ENCODE measurements at places on chromosomes 3 and 15.

GRCh38 chr15:50968353-50968752 is 59.9 kb downstream of the AP4E1 start:
- no peak for DNase-seq

GRCh38 chr3:193737191-193737751 is 144.3 kb downstream of the OPA1 start:
- DNase-seq: no peak

GRCh38 chr15:69026355-69026754 is 11.9 kb downstream of the NOX5 start:
- no peak for DNase-seq

GRCh38 chr3:21979706-21980105 is 228.7 kb upstream of the ZNF385D start:
- no peak for DNase-seq

DNA sequence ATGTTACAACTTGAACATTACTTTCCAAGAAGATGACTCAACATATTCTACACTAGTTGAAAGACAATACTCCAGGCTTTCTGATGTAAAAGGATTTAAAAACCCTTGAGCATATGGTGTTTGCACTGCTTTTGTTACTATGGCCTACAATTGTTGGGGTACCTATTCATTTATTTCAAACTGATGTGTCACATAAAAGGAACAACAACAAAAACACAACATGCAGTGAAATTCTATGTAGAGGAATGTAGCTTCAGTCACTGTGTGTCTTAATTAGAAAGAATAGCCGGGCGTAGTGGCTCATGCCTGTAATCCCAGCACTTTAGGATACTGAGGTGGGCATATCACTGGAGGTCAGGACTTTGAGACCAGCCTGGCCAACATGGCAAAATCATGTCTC is 1.6 kb downstream of the SPATA16 start:
- DNase-seq: no peak

DNA sequence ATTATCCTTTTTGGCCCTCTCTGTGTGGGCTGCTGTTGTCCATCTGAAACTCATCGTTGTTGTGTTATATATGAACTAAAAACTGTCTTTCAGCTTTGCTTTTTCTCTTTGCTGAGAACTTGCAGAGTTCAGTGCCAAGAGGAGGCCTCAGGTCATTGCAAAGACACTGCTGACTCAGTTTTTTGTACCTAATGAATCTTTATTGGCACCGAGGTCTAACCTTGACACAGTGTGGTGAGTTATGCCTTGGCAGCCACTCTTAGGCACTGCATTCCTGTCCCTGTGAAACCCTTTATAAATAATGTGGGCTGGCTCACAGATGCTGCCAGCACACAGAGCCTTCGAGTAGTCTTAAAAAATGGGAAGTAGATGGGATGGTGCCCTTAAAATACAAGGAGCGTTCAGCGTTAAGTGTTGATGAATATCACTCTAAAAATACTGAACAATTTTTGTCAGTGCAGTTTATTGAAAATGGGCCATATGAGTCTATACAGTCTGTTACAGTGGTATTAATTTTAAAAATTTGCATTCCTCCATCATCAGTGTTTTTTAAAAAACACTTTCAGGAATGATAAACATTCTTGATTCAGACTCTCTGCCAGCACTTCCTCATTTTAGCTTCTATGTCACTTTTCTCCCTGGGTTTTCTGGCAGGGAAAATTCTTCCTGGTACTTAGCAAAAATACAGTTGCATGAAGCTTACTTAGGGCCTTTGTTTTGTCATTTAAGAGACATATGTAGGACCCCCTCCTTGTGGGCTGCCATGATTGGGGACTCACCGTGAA is 234.1 kb downstream of the CACNA2D3 start:
- no peak for DNase-seq

DNA sequence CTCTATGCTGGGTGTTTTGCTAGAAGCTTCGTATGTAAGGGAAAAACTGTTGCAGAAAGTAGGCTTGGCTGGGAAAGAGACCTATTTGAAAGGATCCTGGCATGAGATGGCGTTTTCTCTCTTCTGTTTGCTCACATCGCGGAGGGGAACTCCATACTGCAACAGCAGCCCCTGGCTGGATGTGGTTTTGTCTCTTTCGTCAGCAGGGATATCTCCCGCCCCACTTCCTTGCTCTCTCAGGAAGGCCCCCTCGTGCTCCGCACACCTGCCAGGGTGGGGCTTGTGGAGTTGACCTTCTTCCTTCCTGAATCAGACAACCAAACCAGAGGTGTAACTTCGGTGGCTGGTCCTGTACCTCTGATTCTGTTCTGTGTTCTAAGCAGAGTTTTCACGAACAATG is 26.4 kb upstream of the MYZAP start:
- DNase-seq: no peak

- DNase-seq: no peak
Observed at GRCh38 chr3:17122758-17123157, 238.0 kb downstream of the PLCL2 start.

DNA sequence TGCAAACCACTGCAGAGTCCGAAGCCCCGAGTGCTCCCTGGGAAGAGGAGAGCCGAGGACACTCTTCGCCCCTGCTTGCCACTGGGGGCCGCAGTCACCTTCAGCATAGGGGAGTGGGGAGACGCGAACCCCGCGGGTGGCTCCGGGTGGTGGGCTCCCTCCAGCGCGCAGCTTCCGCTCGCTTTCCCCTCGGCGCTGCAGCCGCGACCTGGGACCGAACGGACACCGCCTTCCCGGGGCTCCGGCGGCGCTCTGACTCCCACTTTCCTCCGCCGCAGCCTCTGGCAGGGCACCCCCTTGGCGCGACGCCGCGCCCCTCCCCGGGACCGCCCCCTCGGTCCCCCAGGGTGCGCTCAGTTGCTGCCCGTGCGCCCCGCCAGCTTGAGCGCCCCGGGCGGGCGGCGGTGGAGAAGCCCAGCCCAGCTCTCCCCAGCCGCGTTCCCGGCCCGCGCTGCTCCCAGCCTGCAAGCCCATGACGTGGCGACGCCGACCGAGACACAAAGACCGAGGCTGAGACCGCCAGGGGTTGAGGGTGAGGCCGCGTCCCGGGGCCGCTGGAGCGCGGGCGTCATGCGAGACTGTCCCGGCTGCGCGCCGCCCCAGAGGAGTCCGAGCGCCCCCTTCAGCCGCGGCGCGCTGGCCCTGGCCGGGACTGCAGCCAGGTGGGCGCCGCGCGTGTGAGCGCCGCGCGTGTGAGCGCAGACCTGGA is at the start of gene MINAR1:
MINAR1 (plus strand) TSS at position 701 of the 709 bp plus-strand sequence. CDS start 23,812 bp downstream, outside the sequence.
- DNase-seq: no peak

DNA sequence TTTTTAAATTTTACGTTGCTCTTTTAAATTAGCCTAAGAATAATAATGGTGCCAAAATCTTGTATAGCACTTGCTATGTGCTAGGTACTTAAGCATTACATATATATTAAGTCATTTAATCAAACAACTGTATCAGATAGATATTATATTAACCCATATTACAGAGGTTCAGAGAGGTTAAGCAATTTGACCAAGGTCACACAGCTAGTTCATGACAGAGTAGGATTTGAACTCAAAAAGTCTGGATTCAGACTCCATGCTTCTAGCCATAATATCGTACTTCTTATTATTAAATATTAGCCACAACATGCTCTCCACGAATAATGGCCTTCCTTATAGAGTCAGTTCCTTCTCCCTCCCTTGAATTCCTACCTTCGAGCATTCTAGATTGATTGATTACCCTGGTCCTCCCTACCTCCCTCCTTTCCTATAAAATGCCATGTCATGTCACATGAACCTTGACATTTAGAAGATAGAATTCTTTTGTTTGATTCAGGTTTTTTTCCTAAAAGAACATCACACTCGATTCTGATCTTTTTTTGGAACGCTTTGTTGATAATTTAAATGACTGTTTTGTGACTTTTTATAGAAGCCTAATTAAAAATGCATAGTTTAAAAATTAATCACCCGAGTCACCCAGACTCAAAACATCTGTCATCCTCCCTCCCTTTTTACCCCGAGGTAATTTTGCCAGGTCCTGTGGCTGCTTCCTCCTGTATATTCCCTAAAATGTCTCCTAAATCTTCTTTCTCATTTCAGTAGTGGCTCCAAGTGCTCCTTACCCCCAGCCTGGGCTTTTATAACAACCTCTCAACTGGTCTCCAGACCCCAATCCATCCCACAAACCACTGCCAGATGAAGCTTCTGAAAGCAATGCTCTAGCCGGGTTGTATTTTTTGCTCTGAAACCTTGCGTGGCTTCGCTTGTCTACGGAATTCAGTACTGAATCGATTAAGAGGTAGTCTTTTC is 8.5 kb upstream of the PSMD6 start:
- no peak for DNase-seq

GRCh38 chr3:64345371-64345770 is 120.1 kb upstream of the PRICKLE2 start:
- DNase-seq: no peak

DNA sequence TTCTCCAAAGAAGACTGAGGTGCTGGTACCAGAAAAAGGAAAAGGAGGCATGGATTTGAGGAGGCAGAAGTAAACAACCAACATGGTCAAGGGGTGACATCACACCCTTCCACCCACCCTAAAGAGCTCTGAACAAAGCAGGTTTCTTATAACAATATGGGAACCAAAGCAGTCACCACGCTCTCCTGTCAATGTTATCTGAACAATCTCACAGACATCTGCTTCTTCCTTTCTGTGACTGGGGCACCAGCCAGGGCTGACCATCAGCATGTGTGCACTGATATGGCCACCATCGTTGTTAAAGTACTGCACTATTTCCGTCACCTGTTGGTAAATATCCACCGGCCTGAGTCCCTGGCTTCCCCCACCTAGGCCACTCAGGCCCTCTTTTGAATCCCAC is 252.9 kb downstream of the SHQ1 start:
- DNase-seq: no peak

DNA sequence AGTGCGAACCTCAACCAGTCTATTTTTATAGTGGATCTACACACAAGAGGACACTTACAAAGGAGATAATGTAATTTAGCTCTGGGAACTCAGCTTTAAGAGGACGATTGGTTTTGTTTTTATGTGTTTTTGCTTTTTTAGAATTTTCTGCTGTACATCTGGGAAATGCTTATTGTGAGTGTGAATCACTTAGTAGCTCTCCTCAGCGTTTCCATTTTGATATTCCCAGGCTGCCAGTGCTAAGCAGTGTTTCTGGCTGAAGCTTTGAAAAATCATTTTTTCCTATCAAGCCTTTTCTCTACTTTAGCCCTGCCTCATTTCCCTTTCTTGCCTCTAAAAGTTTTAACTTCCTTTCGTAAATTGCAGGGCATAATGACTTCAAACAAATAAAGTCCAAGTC is 117.9 kb downstream of the RBMS3 start:
- DNase-seq: no peak

DNA sequence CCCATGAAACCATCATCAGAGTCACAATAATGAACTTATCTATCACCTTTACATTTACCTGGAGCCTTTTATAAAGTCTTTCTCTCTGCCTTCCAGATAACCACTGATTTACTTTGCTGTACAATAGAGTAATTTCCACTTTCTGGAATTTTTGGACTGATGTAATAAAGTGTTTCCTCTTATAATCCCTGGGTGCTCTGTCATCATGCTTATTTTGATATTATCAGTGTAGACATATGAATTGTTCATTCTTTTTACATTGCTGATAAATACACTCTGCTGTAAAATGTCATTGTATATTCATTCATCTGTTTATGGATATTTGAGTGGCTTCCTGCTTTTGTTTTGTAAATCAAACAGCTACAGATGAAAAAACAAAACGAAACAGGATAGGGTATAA is 27.0 kb upstream of the IREB2 start:
- DNase-seq: no peak

GRCh38 chr3:50642382-50642781 is 25.4 kb downstream of the MAPKAPK3 start:
- no peak for DNase-seq

GRCh38 chr15:39592500-39592899 is 11.6 kb downstream of the THBS1 start:
- DNase-seq: no peak
